GM12864 (cell line): ENCODE measurements at places on chromosomes 5 and 9.

GRCh38 chr9:107732781-107733522 lies 243.4 kb upstream of the KLF4 start:
- DNase-seq: no peak

- DNase-seq: peak; percentile 5
Observed at GRCh38 chr9:91589101-91589553, 165.5 kb upstream of the NFIL3 start.

GRCh38 chr5:167853421-167853820 lies 438.0 kb upstream of the WWC1 start:
- DNase-seq: no peak

GRCh38 chr9:114115654-114116125 lies 16.6 kb upstream of the KIF12 start:
- no peak for DNase-seq

DNA sequence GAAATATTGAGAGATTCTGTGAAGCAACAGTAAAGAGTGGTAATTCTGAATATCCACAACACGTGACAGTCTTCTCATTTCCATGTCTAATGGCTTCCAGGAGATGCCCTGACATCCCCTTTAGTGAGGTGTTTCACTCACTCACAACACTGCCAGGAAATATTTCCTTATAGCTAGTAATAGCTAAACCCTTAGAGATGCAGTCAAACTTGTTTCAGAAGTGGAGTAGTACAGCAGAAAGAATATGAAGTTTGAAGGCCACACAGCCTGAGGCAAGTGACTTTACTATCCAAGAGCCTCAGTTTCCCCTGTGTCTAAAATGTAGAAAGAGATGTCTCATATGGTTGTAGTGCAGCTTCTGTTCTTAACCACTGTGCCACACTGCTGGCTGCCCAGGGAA lies 139.2 kb downstream of the CDK5RAP2 start:
- no peak for DNase-seq

DNA sequence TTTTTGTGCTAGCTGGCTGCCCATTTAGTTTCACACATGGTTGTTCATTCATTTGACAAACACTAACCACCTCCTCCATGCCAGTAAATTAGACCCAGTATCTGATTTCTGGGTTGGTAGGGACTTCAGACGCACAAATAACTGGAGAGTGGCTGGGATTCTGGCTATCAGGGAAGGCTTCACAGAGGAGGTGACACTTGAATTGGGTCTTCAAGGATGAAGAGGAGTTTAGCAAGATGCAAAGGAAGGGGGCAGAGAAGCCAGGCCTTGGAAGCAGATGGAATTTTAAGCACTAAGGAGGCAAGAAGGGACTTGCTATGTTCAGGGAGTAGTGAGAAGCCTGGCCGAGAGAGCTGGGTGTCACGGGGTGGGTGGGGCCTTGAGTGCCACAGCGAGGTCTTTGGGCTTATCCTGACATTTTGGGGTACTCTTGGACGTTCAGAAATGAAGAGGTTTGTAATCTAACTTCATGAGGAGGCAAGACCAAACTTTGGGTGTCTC lies 71.3 kb downstream of the LMX1B start:
- no peak for DNase-seq

GRCh38 chr5:109901628-109901981 lies 211.9 kb downstream of the MAN2A1 start:
- no peak for DNase-seq

GRCh38 chr5:113090336-113091106 lies 113.9 kb downstream of the DCP2 start:
- DNase-seq: no peak

GRCh38 chr5:73415617-73416016 lies 33.0 kb downstream of the FOXD1 start:
- no peak for DNase-seq

DNA sequence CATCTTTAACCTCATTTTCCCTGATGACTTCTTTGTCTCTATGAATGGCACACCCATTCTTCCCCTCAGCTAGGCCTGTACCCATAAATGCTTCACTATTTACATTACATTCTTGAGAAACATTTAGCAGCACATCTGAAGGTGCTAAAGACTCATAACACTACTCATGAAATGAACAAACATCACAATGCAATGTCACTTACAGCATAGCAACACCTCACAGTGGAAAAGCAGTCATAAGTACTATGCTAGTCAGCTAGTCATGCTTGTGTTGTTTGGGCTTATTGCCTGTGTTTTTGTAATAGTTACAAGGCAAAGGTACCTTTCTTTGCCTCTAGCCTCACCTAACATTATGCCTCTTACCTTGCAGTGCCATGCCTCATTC lies 228.9 kb downstream of the KIAA0825 start:
- no peak for DNase-seq

- DNase-seq: no peak
Observed at GRCh38 chr5:40685193-40685592, 5.5 kb downstream of the PTGER4 start.

- no peak for DNase-seq
Observed at GRCh38 chr5:171521679-171522078, 102.2 kb downstream of the FGF18 start.

- DNase-seq: no peak
Observed at GRCh38 chr5:148469501-148469935, 85.8 kb downstream of the FBXO38 start.

- no peak for DNase-seq
Observed at GRCh38 chr5:102649731-102650130, 105.4 kb upstream of the PAM start.

- no peak for DNase-seq
Observed at GRCh38 chr9:120579139-120580050, 572 bp downstream of the CDK5RAP2 start.

GRCh38 chr5:73373814-73374510 lies 74.6 kb downstream of the FOXD1 start:
- no peak for DNase-seq

GRCh38 chr9:126618585-126619360 lies 5.0 kb downstream of the LMX1B start:
- no peak for DNase-seq

DNA sequence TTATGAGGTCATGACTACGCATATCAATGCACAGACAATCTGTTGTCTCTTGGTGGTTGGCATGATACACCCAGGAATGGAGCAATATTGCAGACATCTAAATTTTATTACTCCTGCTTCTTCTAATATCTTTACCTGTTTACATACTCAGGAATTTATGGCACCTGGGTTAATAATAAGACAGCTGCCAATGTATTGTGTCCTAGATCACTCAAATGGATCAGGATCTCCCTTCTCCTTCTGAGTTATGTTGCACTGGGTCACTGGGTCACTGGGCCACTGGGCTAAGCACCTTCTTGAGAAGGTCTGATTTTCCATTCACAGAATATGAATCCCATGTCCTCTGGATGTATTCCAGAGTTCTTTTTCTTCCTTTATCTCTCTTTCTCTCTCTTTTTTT lies 41.8 kb downstream of the CCL28 start:
- DNase-seq: no peak

DNA sequence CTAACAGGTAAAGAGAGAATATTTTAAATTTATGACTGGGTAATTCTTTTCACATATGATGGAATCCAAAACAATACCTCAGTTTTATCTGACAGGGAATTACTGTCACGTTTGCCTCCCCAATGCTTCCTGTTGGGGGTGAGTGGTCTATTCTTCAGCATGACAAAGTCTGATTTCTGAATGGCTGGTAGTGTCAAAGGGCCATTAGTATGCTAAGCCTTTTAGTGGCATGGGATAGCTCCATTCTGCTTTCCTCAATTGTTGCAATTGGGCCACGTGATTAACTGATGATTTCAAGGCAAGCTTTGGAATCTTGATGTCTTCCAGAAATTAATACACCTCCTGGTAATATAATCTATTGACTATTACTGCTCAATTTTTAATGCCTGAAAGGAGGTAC lies 14.7 kb upstream of the NDUFS4 start:
- no peak for DNase-seq

DNA sequence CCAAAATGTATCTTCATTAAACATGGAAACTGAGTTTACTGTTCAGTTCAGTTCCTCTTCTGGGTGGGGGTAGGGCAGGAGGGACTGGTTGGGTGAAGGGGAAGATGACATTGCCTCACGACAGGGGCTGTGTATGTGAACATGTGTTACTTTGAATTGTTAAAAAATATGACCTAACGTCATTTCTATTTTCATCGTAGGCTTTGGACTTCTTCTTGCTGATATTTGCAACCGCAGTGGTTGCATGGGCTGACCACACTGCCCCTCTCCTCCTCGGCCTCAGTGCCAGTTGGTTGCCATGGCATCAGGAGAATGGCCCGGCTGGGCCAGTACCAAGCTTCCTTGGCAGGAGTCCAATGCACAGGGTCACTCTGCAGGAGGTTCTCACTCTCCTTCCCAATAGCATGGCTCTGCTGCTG lies 41.5 kb downstream of the HACD4 start:
- DNase-seq: no peak

DNA sequence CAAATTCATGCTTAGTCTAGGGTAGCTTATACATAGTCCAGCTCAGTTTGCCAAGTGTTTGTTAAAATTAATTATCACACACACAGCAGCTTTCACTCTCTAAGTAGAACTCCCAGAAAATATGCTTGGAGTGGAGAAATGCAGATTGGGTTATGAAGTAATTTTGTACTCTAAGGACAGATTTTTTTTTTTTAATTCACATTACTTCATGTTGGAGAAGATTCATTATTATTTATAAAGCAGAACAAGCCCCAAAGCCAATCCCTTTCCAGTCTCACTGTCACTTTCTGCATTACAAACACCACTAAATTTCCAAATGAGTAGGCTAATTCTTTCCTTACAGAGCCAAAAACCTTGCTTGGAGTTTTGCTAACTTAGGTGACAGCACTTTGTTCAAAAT lies 11.7 kb upstream of the C9orf72 start:
- DNase-seq: no peak

DNA sequence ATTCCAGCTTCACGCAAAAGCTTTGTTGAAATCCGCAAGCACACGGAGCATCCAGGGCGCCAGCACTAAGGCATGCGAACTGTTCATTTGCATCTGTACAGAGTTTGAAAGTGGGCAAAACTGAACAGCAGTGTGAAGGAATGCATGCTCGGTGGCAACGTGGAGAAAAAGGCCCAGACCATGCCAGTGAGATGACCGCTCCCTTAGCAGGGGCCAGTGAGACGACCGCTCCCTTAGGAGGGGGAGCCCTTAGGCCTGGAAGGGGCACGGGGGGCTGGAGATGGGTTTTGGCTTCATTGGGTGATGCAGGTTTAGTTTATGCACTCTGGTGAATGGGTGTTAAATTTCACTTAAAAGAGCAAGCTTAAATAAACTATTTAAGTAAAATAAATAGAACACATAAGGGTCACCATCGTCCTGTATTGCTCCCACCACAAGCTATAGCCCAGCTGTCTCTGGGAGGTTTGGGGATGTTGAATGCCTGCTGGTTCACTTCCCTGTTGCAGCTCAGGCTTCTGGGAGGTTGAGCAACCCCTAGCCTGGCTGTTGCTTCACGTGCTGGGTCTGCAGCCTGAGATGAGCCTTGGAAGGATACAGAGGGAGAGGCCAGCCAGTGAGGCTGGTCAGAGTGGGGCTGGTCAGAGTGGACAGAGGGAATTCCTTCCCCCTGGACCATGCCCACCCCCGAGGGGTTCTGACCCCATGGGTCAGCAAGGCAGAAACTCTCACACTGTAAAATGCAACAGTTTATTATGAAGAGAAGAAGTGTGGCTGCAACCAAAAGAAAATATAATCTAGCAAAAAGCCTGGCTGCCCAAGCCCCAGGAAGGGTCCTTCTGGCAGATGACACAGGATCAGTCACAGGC lies 4.6 kb upstream of the FCN1 start:
- no peak for DNase-seq

GRCh38 chr5:173554038-173554955 lies 62.2 kb downstream of the BOD1 start:
- no peak for DNase-seq

DNA sequence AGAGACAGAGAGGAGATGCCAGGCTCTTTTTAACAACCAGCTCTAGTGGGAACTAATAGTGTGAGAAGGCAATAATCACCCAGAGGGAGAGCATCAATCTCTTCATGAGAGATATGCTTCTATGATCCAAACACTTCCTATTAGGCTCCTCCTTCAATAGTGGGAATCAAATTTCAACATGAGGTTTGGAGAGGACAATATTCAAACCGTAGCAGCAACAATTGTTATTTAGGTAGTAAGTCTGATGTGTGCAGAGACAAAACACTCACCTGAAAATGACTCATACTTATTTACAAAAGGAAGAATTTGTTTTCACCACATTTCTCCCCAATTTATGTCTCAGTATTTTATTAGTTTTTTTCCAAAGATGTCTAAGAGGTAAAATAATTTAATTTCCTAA lies 144.3 kb downstream of the ST8SIA4 start:
- no peak for DNase-seq

DNA sequence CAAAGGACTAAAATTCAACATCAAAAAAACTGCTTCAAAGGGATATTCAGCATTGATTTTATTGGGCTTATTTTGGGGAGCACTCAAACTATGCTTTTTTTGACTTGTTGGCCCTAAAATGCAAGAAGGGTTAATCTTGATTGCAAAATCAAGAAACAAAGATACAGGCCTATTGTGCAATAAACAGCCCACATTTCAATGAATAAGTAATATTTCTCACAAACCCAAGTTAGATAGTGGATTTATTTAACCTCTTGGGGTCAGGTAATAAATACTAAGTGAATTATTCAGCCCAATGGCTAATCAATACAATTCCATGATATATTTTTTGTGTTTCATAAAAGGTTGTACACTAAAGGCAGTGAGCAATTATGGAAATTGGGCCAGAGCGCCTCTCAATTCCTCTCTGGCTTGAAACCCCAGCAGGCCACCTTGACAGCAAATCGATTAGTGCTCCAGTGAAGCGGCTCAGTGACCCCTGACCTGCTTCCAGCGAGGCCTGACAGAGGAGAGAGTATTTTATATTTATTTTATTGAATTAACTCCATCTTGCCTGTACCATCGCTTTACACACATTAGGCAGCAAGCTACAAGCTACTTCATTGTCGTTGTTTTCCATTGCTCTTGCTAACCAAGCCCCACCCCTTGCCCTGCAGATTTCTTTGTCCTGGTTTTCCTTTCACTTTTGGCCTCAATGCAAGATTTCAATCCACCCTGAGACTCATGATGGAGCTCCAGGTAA lies 65.5 kb downstream of the EBF1 start:
- DNase-seq: no peak

DNA sequence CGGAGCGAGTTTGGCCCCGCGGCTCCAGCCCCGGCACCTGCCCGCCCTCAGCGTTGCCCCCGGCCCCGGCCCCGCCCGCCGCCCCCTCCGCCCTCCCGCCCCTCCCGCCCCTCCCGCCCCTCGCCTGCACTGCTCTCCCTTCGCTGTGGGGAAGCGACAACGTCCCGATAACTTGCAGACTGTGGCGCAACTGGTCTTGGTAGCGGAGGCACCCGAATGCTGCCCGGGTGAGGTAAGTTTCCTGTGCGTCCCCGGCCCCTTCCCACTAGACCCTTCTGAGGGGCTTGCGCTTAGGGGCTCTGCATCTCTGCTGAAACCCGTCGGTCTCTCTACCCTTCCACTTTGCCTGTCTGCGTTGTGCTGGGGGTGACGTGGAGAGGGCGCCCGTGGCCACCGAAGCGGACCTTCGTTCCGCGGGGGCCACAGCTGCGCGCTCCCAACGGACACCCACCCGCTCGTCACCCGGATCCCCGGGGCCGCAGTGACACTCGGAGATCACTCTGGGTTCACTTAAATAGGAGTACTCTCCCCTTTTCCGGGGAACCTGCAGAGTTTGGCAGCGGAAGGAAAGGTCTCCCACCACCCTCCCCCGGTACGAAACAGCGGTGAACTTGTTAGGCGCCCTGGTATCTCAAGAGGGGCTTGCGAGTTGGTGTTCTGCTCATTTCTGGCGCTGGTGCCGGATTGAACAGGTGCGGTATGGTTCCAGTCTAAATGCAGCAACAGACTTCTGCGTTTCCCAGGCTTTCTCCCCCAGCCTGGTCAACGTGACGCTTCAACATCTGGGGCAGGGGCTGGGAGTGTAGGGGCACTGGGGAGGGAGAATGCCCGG lies 707 bp downstream of the PIP5K1B start:
- DNase-seq: no peak

GRCh38 chr5:155140646-155141045 lies 127.1 kb downstream of the KIF4B start:
- no peak for DNase-seq
